Left kidney (tissue), 8 donors: ENCODE measurements at places on chromosomes 6 and 20. TPM values are rescaled to one million over a fixed set of nuclear protein-coding genes. Genes with fewer than 3 reads are reported as not detected.

Gene SPO11
- polyA plus RNA-seq, result not detected

Gene RAB5IF
- 62.4 TPM for polyA plus RNA-seq

Gene GCM1
- polyA plus RNA-seq, result 0.20 TPM

Gene C6orf15
- not detected for polyA plus RNA-seq

Gene CD24
- 1,102 TPM for polyA plus RNA-seq

Gene SIRPD
- not detected for polyA plus RNA-seq

Gene SLC13A3
- polyA plus RNA-seq, result 19.3 TPM

Gene CDSN
- polyA plus RNA-seq, result not detected

Gene SLC17A3
- polyA plus RNA-seq, result 1.3 TPM

Gene SNAP25
- 8.4 TPM for polyA plus RNA-seq

Gene ZNF451
- 49.8 TPM for polyA plus RNA-seq

Gene SMLR1
- 1.9 TPM for polyA plus RNA-seq

Gene TNNC2
- 0.47 TPM for polyA plus RNA-seq

Gene SEC23B
- polyA plus RNA-seq, result 63.3 TPM

Gene ITPR3
- 9.2 TPM for polyA plus RNA-seq

Gene GATA5
- 6.9 TPM for polyA plus RNA-seq

Gene COL20A1
- 1.2 TPM for polyA plus RNA-seq

Gene ZFP57
- polyA plus RNA-seq, result 0.33 TPM

Gene SIRT5
- 24.4 TPM for polyA plus RNA-seq

Gene RPS21
- polyA plus RNA-seq, result 686 TPM

Gene SRSF3
- 602 TPM for polyA plus RNA-seq

Gene ADGRF5
- polyA plus RNA-seq, result 25.5 TPM

Gene PRELID3B
- polyA plus RNA-seq, result 75.9 TPM

Gene EMILIN3
- 7.7 TPM for polyA plus RNA-seq

Gene HLA-DMB
- 64.6 TPM for polyA plus RNA-seq

Gene XKR7
- 0.35 TPM for polyA plus RNA-seq

Gene PNLDC1
- polyA plus RNA-seq, result 0.07 TPM

Gene GCNT2
- 15.3 TPM for polyA plus RNA-seq

Gene KHDC1
- polyA plus RNA-seq, result 12.3 TPM

Gene PRIM2
- 23.0 TPM for polyA plus RNA-seq

Gene LY6G6C
- polyA plus RNA-seq, result 1.1 TPM

Gene POLR1C
- 40.2 TPM for polyA plus RNA-seq

Gene HSPA1L
- polyA plus RNA-seq, result 3.8 TPM

Gene CRISP3
- polyA plus RNA-seq, result not detected

Gene PTCRA
- polyA plus RNA-seq, result not detected

Gene PRDM1
- 2.5 TPM for polyA plus RNA-seq

Gene SMOC2
- 20.5 TPM for polyA plus RNA-seq

Gene NRSN1
- 1.1 TPM for polyA plus RNA-seq

Gene FRS3
- polyA plus RNA-seq, result 5.0 TPM

Gene PPP1R14C
- polyA plus RNA-seq, result 21.6 TPM

Gene RHAG
- polyA plus RNA-seq, result 0.96 TPM

Gene DYNLT2
- polyA plus RNA-seq, result 8.5 TPM

Gene THBS2
- 7.3 TPM for polyA plus RNA-seq

Gene FLRT3
- 162 TPM for polyA plus RNA-seq

Gene LY6G6D
- polyA plus RNA-seq, result not detected

Gene FERMT1
- polyA plus RNA-seq, result 5.4 TPM

Gene PBOV1
- polyA plus RNA-seq, result 0.13 TPM

Gene HLA-E
- 85.1 TPM for polyA plus RNA-seq

Gene C6orf58
- 1.2 TPM for polyA plus RNA-seq

Gene IL20RA
- polyA plus RNA-seq, result 2.1 TPM

Gene C6orf141
- 2.0 TPM for polyA plus RNA-seq

Gene TNFRSF6B
- polyA plus RNA-seq, result 2.1 TPM

Gene HDAC2
- polyA plus RNA-seq, result 280 TPM

Gene SOX4
- 128 TPM for polyA plus RNA-seq

Gene TXLNB
- 2.7 TPM for polyA plus RNA-seq

Gene EPB41L1
- polyA plus RNA-seq, result 63.3 TPM

Gene NTSR1
- polyA plus RNA-seq, result 1.5 TPM

Gene C6orf132
- polyA plus RNA-seq, result 4.4 TPM
